ENCODE measurements at places on chromosomes 6 and 20.

DNA sequence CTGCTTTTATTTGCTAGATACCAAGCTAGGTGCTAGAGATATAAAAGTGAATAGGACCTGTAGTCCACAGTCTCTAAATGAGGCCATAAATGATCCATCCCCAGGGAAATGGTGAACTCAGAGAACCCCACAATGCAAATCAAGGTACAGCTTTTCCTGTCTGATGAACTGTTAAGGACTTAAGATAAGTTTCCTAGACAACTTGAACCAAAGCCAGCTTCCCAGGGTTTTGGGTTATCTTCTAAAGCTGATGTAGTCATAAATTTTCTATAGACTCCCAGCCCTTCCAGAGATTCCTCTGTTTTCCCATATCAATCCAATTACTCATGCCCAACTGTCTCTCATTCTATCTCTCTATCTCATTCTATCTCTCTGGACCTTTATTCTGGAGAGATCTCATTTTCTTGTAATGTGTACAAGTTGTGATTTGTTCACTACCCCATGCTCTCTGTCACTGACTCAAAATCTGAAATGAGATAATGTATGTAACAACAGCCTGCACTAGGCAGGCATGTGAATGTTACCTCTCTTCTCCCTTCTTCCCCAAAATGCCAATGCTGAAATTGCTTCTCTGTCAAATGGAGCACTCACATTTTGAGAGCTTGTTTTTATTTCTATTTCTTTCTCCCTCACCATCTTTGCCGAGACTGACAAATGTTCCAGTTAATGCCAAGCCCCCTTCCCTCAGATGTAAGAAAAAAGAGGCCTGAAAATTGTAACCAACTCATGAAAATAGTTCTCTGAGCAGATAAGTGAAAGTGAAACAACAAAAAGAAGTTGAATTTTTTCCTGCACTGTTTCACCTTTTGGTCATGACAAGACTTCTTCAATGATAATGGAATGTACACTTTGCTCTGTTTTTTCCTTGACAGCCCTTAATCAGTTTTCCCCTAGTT, 279.9 kb downstream of the SLC35F1 start:
- DNase-seq, result no peak

- DNase-seq, result peak; percentile 8
Measured at GRCh38 chr6:104771258-104771832, 88.4 kb downstream of the HACE1 start.

DNA sequence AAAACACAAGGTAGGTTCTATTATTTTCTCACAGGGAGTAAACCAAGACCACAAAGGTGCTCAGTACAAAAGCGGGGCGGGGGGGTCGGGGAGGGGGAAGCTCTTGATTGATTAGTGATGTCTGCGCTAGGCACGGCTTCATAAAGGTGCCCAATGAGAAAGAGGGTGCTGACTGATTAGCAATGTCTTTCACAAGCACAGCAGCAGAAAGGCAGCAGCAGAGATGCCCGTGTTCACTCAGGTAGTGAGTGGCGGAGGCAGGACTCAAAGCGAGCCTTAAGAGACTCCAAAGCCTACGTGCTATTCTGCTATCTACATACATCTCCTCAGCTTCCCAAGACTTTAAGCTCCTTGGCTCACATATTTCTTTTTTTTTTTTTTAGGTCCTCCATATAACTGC, 20.3 kb downstream of the NFATC2 start:
- DNase-seq, result no peak

DNA sequence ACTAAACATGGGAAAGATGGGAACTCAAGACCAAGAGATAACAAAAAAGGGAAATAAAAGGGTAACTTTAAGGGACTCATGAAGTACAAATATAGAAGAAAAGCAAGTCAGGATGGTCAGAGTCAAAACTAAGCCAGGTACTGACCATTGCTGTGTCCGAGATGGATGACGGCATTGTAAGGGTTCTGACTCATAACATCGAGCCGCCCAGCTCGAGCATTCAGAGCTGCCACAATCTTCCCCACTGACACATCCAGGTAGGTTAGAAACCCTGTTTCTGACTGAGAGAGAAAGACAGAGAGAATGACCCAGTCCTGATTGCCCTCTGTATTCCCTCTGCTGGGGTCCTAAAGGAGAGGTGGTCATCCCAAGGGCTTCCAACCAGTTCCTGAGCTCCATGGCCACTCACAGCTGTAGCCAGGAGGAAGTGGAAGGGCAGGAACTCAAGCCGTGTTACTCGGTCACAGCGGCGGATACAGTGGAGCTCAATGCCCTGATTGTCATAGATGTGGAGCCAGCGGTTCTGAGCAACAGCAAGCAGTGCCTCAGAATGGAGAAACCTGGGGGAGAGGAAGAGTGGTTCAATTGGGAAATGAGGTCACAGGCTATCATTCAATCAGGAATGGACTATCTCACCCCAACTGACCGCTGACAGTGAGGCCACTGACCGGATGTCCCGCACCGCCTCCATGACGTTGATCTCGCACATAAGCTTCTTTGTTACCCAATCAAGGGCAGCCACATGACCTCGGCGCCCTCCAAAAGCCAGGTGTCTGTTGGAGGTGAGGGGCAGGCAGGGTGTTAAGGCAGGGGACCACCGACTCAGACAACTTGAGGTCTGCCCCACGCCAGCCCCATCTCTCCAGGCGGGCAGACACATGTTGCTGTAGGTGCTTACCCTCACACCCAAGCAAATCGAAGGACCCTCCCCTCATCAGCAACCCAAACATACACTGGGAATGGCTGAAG, 1.8 kb downstream of the WDR46 start:
- DNase-seq, result no peak

DNA sequence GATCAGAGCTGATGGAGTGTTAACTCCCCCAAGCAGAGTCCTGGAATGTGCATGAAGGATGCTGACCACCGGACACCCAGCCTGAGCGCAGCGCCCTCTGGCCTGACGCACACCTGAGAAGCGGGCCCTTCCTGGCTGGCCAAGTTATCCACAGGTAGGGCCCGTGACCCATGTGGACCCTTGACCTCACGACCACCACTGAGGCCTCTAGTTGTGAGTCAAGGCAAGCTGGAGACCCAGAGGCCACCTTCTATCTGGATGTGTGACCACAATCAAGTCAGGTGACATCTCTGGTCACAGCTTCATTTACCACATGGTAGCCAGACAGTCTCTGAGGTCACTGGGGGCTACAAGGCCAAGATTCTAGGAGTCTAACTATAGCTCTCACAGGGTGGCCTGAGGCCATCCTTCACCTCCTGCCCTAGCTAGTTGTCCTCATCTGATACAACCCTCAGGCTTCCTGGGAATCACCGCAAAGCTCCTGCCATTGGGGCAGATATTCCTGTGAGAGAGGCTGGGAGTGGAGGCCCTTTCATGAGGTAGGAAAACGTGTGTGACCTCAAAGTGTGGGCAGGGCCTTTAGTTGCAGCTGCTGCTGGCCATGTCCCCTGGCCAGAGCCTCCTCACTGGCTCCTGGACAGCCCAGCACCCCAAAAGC, 53.1 kb downstream of the DSTN start:
- no peak for DNase-seq

GRCh38 chr6:21070620-21071019, 522.9 kb upstream of the SOX4 start:
- DNase-seq, result no peak

GRCh38 chr20:9071976-9072726, 3.3 kb downstream of the PLCB4 start:
- no peak for DNase-seq

DNA sequence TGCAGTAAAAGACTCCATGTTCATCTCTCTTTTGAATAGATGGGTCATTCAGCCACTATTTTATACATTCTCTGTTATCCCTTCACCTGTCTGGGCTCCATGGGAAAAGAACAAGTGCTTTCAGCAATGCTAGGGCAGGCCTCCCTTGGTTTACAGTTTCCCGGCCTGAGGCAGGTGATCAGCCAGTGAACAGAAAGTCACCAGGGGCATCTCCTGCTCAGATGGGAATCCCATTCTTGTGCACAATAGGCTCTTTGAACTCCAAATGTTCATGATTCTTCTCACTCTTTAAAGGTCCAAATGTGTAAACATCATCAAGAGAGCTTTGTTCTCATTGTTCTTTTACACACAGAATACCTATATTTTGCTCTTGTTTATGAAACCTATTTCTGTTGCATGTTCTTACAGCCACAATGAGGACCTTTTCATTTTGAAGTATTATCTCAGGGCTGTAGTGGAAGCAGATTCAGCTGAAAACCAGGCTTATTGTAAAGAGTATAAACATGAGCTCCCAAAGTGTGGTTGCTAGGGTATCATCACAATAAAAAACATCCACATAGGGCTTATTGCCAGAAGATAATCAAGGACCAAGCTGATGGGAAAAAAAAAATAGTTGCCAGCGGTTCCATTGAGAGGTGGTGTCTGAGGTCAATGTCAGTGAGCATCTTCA, 267.1 kb upstream of the SGK1 start:
- DNase-seq, result no peak

DNA sequence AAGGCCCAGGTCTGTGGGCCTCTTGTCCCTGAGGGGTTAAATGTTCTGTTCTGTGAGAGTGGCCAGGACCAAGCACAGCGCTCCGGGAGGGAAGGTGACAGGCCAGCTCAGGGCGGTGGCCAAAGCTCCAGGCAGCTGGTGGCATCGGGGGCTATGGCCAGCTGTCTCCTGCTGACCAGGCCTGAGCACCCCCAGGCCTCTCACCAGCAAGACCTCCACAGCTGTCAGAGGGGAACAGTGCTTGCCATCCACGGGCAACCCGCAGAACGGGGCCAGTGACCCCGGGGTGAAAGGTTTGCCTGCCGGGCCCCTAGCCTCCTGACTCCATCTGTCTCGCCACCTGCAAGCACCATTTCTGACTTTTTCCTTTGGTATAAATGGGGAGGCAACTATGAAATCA, 46.0 kb downstream of the EYA2 start:
- no peak for DNase-seq

- no peak for DNase-seq
Measured at GRCh38 chr6:163437466-163437865, 22.9 kb downstream of the QKI start.

DNA sequence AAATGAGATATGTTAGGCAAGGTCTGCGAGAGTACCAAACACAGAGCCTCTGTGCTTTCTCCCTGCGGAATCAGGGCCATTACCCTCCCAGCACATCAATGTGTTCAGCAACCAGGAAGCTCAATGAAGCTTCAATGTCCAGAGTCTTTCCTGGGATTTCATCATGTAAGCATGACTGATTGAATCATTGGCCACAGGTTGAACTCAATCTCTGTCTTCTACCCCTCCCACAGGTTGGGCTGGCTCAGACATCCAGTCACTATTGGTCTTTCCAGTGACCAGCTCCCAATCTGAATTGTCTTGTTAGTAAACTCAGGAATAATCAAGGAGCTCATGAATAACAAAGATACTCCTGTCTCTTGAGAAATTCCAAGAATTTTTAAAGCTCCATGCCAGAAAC, 2.7 kb upstream of the DTD1 start:
- no peak for DNase-seq

DNA sequence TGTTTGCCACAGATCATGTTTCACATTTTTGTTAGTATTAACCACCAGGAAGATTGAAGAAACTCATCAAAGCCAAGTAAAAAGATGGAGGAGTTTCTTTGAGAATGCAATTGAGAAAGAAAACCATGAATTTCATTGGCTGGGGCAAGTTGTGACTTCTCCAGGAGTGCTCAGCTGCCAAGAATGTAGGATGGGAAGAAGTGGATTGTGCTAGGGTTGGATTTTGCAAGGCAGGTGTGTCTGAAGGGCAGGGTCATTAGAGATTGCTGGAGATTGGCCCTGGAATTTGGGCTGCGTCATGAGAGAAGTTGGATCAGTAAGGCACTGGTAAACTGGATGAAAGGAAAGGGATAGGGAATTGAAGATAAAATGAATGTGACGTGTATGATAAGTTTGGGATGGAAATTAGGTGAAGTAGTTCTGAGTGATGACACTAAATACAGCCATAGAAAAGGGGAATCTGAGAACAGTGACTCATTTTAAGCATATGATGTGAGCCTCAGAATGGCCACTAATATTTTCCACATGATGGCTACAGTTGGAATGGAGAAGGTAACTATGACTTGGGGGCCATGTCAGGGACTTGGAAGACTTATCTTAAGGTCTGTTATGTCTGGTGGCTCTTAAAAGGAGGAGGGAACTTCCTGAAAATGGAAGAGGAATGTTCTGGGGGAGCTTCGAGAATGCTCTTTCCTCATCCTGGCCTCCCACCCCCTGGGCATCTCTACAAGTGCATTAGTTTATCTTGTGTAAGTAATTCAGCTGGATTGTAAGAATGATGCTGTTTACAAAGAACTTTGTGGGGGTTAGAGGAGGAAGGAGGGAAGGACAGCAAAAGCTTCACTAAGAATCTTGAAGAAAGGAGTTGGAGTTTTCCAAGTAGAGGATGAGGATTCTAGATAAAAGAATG, 27.8 kb upstream of the ERVFRD-1 start:
- DNase-seq, result no peak

DNA sequence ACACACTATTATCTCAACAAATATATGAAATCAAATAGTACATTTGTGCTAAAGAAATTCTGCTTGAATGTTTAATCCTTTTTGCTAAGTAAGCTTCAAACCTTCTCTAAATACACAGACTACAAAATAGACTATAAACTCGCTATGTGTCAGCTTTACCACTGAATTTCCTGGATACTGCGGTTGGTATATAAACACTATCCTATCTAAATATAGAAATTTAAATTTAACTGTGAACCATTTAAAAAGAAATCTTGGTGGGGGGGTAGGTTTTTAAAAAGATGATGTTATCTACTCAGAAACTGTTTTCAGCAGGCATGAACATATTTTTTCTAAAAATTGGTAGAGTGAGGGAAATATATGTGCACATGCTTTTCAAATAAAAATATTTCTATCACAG, 306.5 kb upstream of the RUNX2 start:
- no peak for DNase-seq

DNA sequence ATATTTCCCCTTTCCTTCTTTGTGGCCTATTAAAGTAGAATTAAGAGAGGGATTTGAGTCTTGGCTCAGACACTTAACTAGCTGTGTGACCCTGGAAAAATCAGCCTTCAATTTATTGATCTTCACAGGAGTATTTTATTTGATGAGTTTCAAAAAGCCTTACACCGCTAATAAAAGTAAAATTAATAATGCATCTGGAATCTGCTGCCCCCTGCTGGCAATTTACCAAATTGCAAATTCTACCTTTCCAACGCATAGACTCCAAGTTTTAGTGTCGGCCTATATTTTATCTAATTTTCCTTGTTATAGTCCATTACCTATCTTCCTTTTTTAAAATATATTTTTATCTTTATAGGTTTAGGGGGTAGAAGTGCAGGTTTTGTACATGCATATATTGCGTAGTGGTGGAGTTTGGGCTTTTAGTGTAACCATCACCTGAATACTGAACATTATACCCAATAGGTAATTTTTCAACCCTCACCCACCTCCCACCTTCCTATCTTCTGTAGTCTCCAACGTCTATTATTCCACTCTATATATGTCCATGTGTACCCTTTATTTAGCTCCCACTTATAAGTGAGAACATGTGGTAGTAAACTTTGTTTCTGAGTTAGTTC, 46.3 kb downstream of the GOPC start:
- peak; percentile 52 for DNase-seq

- DNase-seq, result no peak
Measured at GRCh38 chr6:158797331-158798310, 21.5 kb downstream of the EZR start.

- DNase-seq, result no peak
Measured at GRCh38 chr20:46388937-46389336, 17.5 kb downstream of the ELMO2 start.

GRCh38 chr20:51577432-51578144, 35.1 kb upstream of the NFATC2 start:
- no peak for DNase-seq

Data from NCI-H2029 (cell line).